ENCODE measurements at places on chromosomes 4 and X.

- DNase-seq = no peak
Observed at GRCh38 chr4:109156356-109156755, 146.1 kb downstream of the COL25A1 start.

DNA sequence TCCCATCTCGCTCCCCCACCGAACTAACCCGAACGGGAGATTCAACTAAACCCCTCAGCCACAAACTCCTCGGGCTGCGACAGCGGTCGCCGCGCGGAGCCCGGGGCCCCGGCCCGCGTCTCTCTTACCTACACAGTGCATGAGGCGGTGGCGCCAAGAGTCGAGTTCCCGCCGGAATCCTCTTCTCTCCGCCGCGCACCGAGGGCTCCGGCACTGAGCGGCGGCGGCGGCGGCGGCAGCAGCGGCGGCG, 160 bp downstream of the LCORL start:
- DNase-seq = no peak

DNA sequence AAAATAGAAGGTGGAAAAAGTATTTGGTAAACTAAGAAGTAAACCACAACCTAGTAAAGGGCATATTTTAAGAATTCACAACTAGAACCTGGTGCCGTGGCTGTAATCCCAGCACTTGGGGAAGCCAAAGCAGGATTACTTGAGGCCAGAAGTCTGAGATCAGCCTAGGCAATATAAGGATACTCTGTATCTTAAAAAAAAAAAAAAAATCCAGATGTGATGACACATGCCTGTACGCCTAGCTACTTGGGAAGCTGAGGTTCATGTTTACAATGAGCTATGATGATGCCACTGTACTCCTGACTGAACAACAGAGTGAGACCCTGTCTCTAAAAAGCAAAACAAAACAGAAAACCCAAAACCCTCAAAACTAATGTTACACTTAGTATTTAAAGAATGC, 294.9 kb upstream of the ZCCHC13 start:
- no peak for DNase-seq

GRCh38 chrX:12949927-12950656, 24.8 kb upstream of the TMSB4X start:
- DNase-seq = peak; percentile 68

GRCh38 chr4:32396507-32397070, 1676.4 kb downstream of the PCDH7 start:
- no peak for DNase-seq

DNA sequence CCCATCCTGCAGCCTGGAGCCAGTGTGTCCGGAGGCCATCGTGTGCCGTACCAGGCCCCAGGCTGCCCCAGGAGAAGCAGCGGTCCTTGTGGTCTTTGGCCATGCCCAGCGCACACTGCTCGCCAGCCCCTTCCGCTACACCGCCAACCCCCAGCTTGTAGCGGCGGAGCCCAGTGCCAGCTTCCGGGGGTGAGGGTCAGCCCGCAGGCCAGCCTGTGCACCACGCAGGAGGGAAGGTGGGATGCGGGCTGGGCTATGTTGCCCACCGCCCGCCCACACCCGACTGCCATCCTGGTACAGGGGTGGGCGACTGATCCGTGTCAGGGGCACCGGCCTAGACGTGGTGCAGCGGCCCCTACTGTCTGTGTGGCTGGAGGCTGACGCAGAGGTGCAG, 7.6 kb upstream of the SRPK3 start:
- no peak for DNase-seq

DNA sequence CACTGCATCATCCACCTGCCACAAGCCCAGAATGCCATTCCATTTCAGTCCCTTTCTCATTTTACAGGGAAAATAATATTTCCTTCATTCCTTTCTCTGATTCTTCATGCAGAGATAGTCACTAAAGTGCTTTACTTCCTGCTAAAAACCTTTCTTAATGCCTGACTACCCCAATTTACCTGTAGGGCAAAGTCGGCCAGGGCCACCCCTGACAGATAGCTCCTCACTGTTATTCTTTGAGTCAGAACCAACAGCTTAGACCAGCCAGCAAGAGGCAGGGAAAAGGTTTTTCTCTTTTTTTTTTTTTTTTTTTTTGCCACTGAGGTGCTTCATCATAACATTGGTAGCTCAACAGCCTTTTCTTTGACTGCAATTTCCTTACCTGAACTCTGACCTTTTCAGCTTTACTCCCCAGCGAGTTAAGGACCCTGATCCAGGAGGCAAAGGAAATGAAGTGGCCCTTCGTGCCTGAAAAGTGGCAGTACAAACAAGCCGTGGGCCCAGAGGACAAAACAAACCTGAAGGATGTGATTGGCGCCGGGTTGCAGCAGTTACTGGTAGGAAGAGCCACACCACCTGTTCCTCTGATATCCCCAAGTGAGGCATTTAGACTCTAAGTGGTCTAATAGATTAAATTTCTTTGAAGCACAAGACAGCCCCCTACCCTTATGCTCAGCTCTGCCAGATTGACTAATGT, 85.0 kb downstream of the ALPK1 start:
- DNase-seq = no peak

DNA sequence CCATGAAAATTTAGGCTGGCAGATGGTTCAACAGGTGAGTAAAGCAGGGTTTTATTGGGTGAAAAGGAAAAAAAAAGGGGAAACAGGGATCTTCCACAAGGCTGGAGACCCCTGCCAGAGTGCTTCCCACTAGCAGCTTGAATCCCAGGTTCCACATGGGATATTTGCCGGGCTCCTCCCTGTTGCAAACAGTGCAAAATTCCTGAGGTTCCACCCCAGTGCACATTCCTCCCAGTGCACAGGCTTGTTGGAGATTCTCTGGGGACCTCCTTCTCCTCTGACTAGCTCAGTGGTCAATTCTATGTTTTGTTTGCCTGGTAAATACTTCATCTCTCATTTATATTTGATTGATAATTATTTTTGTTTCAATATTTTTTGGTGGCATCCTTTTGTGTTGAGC, 66.4 kb upstream of the UGT2B15 start:
- DNase-seq = no peak

GRCh38 chr4:85966373-85966772, 393.5 kb downstream of the MAPK10 start:
- no peak for DNase-seq

- no peak for DNase-seq
Observed at GRCh38 chr4:177178246-177178645, 131.4 kb upstream of the NEIL3 start.

DNA sequence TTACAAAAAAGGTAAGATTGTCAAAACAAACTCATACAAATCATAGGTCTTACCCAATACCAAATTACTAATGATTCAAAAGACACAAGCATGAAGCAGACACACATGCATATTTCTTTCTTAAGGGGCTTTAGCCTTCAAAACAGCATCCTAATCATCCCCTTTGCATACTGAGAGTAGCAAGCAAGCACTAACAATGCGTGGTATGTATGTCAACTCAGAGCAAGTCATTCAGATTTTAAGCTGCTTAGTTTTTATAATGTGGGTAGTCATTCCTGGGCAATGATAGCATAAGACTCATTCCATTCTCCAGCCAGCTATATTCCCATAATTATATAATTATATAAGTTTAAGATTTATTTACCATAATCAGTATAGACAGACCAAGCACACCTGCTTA, 219.6 kb downstream of the DKK2 start:
- no peak for DNase-seq

- no peak for DNase-seq
Observed at GRCh38 chrX:96052078-96052477, 632.6 kb upstream of the DIAPH2 start.

DNA sequence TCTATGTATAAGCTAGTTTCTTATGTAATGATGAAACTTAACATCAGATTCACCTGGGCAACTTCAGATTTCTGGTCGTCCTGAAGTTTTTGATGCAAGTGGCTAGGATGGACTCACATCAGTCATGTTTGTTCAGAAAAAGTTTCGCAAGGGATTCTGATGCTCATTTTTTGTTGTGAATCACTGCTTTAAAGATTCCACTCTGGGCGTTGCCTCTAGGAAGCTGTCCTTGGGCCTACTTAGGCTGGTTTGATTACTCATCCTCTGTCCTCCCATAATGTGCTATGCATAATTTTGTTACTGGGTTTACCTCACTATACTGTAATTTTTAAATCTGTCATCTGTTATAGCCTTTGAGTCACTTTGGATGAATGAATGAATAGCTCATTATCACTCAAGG, 30.8 kb downstream of the HERC3 start:
- DNase-seq = no peak

DNA sequence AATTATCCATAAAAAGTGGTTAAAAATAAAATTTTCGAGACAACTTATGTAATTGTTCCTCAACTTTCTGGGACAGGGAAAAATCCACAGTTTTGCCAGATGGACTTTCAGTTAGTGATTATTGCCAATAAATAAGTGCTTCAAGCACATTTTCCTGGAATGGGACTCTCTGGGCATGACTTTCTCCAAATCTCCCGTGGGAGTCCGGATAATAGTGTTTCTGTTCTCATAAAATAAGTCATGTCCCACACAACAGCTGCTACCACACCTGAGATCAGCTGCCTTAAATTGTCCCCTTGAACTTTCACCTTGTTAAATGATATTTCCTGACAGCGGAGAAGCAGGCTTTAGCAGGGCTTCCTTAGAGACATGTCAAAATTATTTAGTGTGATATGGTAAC, 133.4 kb upstream of the NAP1L5 start:
- no peak for DNase-seq

GRCh38 chr4:38989487-38989886, 42.7 kb downstream of the TMEM156 start:
- DNase-seq = no peak

- no peak for DNase-seq
Observed at GRCh38 chr4:11196927-11197522, 231.7 kb downstream of the HS3ST1 start.

- DNase-seq = no peak
Observed at GRCh38 chrX:119669424-119670037, 23.4 kb downstream of the SEPTIN6 start.

DNA sequence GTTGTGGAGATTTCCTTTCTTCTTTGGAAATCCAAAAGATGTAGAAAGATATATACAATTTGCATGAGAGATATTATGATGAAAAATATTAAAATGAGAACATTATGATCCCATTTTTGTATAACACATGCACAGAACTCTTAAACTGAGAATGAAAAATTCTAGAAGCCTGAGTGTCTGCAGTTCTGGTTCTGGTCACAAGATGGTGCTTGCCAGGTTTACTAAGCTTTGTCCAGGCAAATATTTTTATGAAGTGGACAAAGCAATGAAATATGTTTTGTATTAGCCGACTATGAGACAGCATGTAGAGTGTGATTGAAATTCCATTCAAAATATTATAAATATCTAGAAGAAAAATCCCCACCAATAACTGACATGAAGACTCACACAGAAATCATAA, 2.2 kb downstream of the PWWP3B start:
- DNase-seq = no peak

- DNase-seq = no peak
Observed at GRCh38 chrX:150429594-150429993, 66.5 kb downstream of the MAMLD1 start.

DNA sequence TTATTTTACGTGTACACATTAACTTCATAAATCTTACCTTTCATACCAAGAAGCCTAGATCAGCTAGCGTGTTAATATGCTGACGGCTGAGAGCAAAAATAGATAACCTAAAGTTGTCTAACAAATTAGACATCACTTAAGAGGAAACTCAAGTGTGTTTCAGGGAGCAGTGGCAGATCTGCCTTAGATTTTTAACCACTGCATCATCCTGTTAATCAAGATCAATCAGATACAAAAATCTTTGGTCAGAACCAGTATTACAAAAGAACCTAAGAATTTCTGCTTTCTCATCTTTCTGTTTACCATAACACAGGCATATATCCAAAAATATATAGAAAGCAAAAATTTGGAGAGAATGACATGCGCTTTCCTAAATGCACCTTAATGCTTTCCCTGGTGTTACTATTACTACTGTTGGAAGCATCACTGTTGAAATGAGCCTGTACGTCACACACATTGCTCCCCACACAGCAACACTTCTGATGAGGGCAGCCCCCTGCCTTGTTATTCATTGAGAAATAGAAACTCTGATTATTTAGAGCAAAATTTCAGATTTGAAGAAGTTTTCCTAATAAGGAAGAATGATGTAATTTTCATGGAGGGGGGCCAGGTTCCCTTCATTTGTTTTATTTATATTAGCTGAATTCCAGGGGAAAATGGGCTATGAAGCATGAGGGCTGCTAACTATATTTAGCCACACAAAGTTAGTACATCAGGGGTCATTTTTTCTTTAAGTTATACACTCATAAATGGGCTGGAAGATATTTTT, 152.3 kb downstream of the CBR4 start:
- DNase-seq = no peak

DNA sequence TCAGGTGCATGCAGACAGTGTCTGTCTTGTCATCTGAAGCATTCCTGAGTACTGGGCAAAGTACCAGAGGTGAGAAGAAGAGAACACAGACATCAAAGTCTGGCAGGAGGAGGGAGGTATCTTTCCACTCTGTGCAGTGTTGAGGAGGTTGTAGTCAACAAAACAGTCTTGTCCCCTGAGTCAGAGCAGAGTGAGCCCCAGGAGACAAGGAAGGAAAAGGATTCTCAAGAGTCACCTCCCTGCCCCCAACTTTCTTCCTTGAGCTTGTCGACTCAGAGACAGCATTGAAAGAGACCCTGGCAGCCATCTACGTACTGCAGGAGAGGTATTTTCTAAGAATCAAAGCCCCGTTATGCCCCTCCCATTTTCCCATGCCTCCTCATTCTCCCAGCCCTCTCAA, 4.4 kb upstream of the SRPX start:
- no peak for DNase-seq

- DNase-seq = no peak
Observed at GRCh38 chr4:184647266-184648053, 1.8 kb downstream of the CASP3 start.

DNA sequence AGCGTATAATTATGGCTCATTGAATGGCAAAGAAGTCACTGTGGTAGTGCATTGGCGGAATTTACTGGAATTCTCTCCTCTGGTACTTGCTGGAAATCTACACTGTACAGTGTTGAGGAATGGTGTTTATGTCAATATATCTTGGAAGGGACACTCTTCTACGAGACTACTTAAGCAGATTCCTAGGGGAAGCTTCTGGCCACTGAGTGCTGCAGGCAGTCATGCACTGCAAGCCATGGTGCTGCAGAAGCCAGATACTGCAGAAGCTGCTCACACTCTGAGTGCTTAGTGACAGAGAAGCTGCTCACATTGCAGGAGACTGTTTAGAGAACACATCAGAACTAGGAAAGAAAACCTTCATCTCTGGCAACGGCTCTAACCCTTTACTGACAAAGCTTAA, 725.0 kb downstream of the CCSER1 start:
- no peak for DNase-seq

GRCh38 chr4:41878991-41879491, 56.2 kb upstream of the TMEM33 start:
- no peak for DNase-seq

- DNase-seq = no peak
Observed at GRCh38 chr4:21366312-21366711, 582.3 kb downstream of the KCNIP4 start.

DNA sequence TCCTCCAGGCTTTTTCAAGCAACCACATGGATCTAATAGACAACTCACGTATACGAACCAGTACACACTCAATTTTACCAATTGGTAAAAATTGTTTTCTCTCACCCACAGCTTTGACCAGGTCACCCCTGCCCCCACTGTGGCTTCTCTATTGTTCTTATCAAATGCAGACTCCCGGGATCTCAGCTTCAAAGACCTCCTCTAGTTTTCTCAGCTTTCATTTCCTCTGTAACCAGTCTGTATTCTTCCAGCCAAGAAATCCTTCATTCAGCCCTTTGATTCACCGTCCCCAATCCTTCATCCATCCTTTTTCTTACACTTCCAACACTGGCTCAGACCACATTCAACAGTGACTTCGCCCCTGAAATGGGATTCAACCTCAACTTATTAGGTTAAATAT, 120.7 kb downstream of the CORIN start:
- DNase-seq = no peak

- DNase-seq = no peak
Observed at GRCh38 chrX:76014321-76014720, 158.5 kb upstream of the PBDC1 start.

Data from stimulated activated CD8-positive, alpha-beta memory T cell treated with anti-CD3 and anti-CD28 coated beads, Interleukin-4, amount 100 ng/mL, for 1 hour (primary cell).